Endothelial cell (in vitro differentiated cells): ENCODE measurements at places on chromosomes 7 and 10.

- no peak for DNase-seq
Measured at GRCh38 chr7:1314908-1315450, 82.3 kb downstream of the UNCX start.

DNA sequence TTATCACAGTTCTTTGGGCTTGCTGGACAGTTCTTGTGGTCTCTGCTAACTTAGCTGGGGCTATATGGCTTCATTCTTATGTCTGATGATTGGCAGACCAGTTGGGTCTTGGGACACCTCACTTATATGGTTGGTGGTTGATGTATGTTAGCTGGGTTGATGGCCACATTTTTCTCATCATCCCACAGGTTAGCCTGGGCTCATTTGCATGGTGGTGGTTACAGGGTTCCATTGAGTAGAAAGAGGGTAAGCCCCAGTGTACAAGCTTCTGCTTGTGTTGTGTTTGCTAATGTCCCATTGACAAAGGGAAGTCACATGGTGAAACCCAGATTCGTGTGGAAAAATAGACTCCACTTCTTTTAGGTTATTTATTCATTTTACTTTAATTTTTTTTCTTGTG lies 40.6 kb downstream of the TMEM60 start:
- DNase-seq, result no peak

- no peak for DNase-seq
Measured at GRCh38 chr10:18549105-18549504, 102.3 kb downstream of the NSUN6 start.

DNA sequence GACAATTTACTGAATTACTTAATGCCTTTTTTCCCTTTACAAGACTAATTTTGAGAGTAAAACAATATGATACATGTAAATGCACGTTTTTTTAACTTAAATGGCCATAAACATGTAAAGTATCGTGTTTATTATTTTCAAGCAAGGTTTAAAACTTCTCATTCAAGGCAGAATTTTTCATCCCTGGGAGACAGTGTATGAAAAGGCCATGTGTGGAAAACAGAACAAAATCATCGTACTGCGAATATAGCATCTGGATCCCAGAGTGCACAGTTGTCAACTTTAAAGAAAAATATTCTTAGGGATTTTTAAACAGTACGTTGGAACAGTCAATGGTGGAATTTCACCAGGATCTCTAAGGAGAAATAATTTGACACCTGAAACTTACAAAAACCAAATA lies 1.1 kb upstream of the RAB11FIP2 start:
- no peak for DNase-seq

- DNase-seq, result no peak
Measured at GRCh38 chr7:8125680-8126444, 136.1 kb downstream of the ICA1 start.

DNA sequence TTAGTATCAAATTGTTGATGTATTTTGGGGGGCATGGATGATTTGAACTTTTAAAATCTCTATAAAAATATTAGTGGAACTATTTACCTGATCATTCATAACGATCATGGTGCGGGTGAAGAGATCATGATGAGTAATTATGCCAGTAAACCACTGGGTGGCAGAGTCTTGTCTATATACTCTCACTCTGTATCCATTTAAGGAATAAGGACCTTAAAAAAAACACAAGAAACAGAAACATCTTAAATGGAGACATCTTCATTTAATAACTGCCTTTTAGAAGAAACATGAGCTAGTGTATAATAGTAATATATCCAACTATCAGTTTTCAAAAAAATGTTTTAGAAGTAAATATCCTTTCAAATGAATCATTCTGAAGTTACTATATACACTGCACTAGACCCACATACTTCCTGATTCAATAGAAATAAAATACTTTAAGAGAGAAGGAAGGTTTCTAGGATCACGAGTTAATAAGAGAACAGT lies 84.0 kb downstream of the NRBF2 start:
- DNase-seq, result no peak

DNA sequence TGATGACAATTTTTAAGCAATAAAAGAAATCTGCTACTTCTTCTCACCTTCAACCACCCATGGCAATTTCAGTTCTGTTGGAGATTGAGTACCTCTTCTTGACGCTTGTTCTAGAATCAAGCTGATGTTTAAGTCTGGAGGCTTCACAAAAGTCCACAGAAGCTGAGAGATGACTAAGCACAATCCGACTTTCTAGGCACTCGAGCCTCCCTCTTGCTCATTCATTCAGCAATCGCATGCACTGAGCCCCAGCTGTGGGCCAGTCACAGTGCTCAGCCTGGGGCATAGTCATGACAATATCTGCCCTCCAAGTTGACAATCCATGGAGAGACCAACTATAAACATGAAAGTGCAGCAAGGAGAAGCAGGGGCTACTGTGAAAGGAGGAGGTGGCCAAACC lies 103.2 kb downstream of the IPMK start:
- DNase-seq, result no peak

- no peak for DNase-seq
Measured at GRCh38 chr7:36961693-36962092, 237.4 kb upstream of the AOAH start.

DNA sequence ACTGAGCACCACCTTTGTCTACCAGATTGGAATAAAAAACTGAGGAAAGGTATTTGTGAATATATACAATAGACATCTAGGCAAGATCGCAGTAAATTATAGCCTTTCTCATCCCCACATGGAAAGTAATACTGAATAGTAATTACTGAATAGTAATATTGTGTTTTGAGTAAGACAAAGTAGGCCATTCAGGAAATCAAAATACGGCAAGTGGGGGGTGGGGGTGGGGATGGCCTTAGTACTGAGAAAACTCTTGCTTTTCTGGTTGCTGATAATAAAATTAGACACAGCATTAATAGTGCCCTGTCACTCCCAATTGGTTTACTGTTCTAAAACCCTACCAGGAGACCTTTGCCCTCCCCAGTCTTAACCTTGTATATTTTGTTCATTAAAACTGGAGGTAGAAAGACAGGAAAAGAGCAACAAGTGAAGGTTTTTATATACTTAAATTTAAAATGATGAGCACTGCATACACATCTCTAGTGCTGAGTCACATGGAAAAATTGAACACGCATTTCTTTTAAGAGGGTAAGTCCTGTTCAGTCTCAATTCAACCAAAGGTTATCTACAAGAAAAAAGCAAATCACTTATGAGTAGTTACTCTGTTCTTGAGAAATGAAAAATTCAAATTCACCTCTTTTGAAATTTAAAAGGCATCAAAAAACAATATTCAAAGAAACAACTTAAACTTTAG lies 65.6 kb downstream of the IGF2BP3 start:
- DNase-seq, result no peak

GRCh38 chr10:109875828-109876821 lies 47.2 kb downstream of the XPNPEP1 start:
- no peak for DNase-seq

DNA sequence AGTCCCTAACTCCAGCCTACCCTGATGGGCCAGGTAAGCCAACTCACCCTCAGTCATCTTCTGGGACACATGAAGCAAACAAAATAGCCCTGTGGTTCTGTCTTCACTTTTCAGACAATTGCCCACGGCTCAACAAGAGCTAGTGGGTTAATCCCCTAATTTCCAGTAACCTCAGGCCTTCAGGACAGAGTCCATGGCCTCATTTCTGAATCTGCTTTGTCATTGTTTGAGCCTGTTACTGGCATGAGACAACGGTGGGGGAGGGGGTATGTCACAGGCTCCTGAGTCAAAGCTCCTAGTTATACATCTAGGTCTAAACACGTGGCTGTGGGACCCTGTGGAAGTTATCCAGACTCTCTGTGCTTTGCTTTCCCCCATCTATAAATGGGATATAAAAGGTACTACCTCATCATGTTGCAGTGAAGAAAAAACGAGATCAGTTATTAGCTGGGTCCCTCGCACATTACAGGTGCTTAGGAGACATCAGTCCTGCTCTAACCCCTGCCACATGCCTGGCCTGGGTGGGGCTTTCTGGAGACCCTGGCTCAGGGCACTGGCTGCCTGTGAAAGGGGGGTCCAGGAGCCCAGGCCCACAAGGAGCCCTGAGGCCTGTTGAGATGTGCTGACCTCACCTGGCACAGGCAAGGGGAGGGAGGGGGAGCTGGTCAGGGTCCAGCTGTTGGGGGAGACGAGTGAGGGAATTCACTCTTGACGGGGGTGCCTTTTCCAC lies 16.5 kb downstream of the MAT1A start:
- no peak for DNase-seq

DNA sequence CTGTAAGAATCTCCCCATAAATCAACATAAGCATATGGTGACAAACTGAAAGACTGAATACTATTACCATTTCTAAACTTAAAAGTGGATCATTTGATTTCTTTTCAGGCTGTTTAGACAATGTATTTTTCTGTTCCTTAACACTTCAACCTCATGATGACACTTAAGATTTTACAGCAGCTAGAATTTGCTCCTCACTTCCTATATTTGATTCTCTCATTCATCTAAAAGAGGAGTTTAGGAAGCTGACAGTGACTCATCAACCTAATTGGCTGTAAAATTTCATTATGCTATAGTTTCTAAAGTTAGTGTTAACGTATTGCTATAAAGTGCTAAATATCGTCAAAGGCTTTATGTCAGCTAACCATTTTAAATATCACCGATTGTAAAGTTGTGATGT lies 478.7 kb downstream of the GRM8 start:
- no peak for DNase-seq

DNA sequence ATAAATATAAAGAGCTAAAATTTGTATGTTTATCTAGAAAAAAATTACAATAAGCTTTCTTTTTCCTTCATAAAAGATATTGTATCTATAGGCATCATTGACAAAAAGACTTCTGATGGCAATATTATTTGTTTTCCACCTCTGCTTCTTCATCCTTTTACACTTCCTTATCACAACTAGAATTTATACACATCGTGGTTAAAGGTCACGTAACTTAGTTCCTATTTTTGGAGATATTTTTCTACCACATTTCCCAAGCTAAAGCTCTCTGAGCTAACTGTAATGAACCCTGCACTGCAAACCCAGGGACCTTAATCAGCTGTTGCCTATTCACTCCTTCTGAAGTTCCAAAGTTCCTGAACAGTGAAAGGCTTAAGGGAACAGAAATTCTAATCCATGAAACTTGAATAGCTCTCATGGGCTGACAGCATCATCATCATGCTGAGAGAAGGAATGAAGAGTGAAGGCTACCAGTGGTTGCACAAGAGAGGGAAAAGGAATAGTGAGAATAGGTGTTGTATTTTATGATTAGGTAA lies 106.1 kb upstream of the SLC13A1 start:
- no peak for DNase-seq

DNA sequence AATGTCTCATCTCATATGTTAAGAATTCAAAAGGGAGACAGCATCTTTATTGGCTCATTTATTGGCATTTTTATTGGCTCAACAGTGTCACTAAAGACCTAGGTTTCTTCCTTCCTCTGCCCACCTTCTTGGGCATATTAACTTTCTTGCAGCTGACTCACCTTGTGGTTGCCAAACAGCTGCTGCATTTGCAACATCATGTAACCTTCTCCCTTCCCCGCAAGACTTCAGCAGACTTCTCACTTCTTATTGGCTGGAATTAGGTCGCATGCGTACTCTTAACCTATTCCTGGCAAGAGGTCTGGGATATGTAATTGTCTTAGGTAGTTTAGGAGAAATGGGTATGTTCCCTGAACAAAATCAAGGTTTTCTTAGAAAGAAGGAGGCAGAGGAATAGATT lies 263.2 kb downstream of the POU6F2 start:
- DNase-seq, result no peak

- no peak for DNase-seq
Measured at GRCh38 chr10:117716889-117717288, 174.3 kb downstream of the EMX2 start.

DNA sequence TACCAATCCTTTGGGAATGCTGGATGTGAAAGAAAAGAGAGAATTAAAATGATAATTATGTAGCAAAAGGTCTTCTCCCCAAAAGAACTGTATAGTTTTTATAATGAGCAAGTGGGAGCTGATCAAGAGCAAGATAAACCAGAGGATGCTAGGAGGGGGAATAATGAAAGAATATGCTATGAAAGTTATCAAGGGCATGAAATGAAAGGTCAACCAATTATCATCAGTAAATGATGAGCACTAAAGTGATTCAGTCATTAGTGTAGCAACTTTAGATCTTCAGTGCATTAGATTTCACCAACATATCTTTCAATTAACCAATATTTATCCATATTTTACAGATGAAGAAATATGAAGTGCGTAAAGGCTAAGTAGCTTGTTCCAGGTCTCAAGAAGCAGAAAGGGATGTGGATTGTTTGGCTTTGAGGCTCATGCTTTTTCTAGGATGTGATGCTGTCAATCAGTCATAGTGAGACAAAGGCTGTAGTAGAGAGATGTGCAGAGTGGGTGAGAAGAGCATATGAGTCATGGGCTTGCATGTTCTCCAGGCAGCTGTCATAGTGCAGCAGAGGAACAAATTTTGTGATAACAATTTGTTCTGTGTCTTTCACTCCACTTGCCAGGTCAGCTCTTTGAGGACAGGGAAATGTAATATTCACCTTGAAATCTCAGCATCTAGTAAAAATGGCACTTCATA lies 5.7 kb upstream of the OR2F2 start:
- DNase-seq, result no peak

DNA sequence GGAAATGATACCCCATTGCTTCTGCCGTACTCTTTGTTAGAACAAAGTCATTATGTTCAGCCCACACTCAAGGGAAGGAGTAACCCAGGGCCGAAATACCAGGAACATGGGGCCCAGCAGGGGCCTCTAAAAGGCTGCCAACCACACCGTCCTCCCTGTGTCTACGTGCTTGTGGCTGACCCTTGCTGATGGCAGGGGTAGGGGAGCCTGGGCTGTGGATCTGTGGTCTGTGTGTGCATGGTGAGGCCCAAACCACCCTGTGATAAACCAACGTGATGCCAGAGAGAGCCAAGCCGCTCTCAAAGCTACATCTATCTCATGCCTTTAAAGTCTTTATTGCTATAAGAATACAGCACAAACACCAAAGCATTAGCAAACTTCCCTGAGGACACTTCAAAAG lies 159.2 kb downstream of the CCDC3 start:
- DNase-seq, result no peak

DNA sequence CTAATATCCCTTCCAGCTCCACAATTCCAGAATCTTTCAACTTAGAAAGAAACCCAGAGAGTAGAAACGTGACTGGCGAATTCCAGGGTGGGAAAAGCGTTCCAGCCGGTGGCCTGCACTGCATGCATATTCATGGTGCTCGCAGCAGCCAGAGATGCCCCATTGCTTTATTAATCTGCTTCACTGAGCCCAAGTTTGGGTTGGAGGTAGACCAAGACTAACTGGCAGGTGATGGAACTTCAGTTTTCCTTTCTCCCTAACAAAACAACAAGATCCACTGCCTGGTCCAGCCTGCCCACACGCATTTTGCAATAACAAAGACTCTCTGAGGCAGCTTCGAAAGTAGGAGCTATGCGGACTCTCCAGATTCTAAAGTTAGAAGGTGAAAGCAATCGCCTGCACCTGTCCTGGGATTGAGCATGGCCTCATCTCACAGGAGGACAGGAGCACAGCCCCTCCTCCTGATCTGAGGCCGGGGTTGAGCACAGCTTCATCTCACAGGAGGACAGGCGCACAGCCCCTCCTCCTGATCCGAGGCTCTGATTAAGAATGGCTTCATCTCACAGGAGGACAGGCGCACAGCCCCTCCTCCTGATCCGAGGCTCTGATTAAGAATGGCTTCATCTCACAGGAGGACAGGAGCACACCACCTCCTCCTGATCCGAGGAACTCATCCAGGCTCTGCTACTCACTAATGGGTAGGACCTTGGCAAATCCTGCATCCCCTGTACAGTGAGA lies 127.8 kb upstream of the LANCL2 start:
- no peak for DNase-seq
